ENCODE measurements at places on chromosomes 3 and 15.

- no peak for DNase-seq
Measured at GRCh38 chr3:55631766-55632331, 144.7 kb upstream of the WNT5A start.

DNA sequence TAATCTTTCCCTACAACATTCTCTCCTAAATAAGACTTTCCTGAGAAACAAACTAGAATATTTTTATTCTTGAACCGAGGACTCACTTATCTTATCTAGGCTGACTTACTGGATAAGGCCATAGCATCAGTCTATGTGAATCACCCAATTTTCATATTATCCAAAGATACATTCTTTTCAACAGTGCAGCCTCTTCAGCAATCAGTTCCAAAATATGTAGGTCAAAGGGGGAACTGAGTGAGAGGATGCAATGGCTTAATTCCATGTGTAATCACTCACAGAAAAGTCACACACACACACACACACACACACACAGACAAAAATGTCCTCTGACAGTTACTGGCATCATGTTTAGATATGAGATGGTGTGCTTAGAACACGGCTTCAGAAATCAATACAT lies 31.5 kb upstream of the MECOM start:
- DNase-seq: no peak

DNA sequence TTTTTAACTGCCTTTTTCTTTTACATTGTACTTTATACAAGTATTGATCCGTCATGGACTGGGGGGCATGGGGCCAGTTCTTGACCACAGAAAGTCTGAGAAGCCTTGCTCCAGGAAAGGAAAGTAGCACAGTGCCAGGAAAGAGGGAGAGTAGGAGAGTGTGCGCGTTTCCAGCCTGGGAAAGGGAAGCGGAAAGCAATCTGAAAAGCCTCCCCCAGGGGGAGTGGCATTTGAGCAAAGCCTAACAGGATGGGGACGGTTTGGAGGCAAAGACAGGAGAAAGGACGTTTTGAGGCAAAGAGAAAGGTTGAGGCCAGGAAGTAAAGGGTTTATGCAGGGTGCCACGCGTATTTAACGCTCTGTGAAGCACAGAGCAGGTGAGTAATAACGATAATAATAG lies 116.9 kb downstream of the RORA start:
- DNase-seq: no peak

DNA sequence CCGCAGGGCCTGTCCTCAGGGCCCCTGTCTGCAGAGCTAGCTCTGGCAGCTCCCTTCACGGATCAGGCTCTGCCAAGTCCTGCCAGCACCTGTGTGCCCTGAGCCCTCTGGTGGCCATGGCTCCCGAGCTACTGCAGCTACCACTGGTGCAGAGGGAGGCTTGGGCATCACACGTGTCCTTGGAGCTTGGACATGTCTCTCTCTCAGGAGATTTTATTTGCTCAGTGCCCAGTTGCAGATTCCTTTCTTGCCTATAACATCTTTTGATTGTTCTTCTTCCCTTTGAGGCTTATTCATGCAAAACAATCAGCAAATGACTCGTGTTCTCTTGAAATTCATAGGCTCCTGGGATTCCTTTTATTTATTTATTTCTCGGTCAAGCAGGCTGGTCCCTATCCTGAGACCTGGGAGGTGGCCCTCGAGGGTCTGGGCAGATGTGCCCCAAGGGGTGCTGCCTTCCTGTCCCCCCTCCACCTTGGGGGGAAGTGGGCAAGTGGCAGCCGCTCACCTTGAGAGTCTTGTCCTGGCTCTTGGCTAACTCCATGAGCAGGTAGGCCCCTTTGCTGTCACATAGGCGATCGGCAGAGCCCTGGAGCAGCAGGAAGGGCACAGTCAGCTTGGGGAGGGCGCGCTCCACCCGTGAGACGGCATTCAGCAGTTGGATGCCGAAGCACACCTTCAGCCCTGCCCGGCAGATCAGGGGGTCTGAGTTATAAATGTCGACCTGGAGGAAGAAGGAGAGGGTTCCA lies 21.9 kb downstream of the ABTB1 start:
- no peak for DNase-seq

- DNase-seq: no peak
Measured at GRCh38 chr3:197269024-197269423, 29.4 kb downstream of the DLG1 start.

DNA sequence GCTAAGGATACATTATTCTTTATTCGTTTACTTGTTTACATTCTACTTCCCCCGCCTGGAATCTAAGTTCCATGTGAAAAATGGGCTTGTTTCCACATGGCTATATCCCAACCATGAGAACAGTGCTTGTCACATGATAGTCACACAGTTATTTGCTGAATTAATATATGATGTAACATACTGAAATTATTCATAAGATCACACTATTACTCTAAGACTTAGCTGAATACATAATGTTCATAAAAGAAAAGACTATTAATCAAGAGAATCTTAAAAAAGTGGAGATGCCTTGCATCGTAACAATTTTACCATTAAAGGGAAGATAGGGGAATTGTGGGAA lies 6.5 kb downstream of the PBRM1 start:
- DNase-seq: peak; percentile 51

All from fibroblast of skin of right quadriceps (primary cell).